ENCODE measurements at places on chromosomes 5 and 9.

GRCh38 chr5:151740958-151741373 is 17.5 kb downstream of the ATOX1 start:
- no peak for DNase-seq

GRCh38 chr5:62115014-62115413 is 191.0 kb upstream of the KIF2A start:
- DNase-seq: no peak

DNA sequence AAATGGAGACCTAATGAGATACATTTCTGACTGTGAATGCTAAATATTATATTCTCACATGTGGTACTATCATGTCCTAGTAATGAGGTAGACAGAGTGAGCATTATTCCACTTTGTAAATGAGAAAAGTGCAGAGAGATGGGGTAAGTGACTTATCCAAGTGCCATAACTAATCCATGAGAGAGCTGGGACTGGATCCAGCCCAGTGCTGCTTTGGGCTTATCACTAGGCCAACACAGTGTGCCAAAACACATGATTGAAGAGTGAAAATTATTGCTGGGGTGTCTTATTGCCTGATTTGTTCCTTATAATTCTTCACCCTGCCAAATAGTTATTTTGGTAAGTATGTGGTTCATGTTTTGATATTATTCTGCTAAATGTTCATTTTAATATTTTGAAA is 442.2 kb upstream of the GRAMD2B start:
- DNase-seq: no peak

GRCh38 chr9:10863476-10863875 is 250.7 kb upstream of the PTPRD start:
- DNase-seq: no peak

DNA sequence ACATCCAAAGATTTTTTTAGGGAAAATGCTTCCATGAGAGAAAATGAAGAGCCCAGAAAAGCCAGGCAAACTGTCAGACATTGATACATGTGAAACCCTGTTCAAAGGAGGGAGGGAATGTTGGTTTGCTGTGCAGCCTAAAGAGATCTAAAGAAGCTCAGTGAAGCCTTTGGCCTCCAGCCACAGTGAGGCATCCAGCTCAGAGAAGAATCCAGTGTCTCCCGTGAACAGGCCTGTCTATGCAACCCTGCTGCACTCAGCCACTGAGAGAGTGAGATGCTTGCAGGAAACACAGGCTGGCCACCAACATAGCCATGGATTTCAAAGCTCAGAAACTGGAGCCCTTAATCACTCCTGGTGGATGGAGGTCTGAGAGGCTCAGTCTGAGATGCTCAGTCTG is 171.4 kb upstream of the PLCXD3 start:
- no peak for DNase-seq

GRCh38 chr5:159440235-159440634 is 109.9 kb upstream of the IL12B start:
- no peak for DNase-seq

GRCh38 chr5:170184737-170185136 is 48.0 kb upstream of the C5orf58 start:
- no peak for DNase-seq

GRCh38 chr9:132943651-132944293 is 644 bp downstream of the TSC1 start:
- DNase-seq: no peak

GRCh38 chr5:139660923-139661814 is 13.0 kb downstream of the CXXC5 start:
- peak; percentile 74 for DNase-seq

DNA sequence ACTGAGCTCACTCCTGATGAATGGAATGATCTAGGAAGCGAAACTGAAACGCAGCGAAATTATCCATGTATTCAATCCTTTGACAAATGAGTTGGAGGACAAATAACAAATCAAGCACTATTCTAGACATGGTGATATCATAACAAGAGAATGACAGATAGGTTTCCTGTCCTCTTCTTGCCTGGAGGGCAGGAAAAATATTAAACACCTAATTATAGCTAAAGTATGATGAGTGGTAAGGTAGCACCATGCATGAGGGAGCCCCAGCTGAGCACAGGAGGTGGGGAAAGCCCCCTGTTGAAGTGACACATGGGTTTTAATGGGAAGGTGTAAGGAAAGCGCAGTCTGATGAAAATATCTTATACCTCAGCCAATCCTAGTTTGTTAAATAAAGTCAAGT is 225.2 kb downstream of the NPR3 start:
- DNase-seq: no peak

GRCh38 chr5:10262995-10263394 is 12.9 kb downstream of the CCT5 start:
- no peak for DNase-seq

DNA sequence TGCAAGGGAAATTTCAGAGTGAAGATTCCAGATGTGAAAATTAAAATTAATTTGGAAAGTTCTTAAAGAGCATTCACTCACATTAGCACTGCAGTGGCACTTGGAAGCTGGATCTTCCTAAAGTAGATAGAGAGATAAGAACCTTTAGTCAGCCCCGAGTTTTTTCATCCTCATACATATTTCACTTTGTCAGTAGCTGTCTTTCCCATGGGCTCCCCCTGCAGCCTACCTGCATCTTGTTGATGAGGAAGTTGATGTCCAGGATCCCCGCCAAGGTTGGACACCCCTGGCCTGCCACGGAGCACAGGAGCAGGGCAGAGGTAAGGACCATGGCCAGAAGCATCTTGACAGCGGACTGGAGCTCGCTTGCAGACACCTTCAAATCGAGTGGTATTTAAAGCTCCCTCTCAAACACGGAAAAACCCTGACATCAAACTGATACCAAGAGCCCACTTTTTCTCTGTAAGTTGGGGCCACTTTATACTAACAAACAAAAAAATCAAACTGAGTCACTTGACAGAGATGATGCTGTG is at the start of gene IL9:
TSS of gene IL9 (minus strand) at position 368 of the 533 bp plus-strand sequence. CDS start at position 343, 25 bp downstream.
- no peak for DNase-seq

- no peak for DNase-seq
Measured at GRCh38 chr5:113212244-113212920, 222.4 kb downstream of the TSSK1B start.

DNA sequence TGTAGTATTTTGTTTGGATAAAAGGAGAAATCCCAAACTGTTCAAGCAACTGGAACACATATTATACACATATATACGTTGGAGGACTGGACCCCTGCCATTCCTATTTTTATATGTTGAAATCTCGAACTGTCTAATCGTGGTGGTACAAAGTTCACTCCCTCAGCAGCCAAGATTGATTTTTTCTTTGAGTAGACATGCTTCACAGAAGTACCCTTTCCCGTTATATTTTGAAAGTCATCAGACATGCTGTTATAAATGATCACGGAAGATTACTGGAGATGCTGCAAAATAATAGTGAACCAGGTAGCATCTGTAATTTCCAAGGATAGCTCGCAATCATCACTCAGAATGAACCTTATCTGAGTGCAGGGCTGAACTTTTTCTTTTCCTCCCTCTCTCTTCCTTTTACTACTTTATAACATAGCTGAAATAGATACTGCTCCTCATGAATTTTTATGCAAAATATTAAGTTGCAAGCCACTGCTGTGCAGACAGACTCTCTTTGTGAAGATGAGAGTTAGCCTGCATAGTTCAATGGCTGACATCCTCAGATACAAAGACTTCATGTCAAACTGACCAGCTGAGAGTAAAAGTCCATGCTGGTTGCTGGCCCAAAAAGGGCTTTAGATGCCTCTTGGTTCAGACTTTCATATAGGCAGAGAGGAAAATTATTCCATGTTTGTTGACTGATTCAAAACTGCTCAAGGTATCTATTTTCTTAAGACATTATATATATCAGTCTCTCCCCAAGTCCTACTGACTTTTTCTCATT is 451.9 kb downstream of the TMEM38B start:
- DNase-seq: no peak

- peak; percentile 74 for DNase-seq
Measured at GRCh38 chr5:10452768-10453331, 11.2 kb downstream of the ROPN1L start.

- no peak for DNase-seq
Measured at GRCh38 chr9:21415493-21416267, 6.8 kb downstream of the IFNA8 start.

GRCh38 chr5:178314061-178314660 is 81.6 kb upstream of the PHYKPL start:
- DNase-seq: no peak

DNA sequence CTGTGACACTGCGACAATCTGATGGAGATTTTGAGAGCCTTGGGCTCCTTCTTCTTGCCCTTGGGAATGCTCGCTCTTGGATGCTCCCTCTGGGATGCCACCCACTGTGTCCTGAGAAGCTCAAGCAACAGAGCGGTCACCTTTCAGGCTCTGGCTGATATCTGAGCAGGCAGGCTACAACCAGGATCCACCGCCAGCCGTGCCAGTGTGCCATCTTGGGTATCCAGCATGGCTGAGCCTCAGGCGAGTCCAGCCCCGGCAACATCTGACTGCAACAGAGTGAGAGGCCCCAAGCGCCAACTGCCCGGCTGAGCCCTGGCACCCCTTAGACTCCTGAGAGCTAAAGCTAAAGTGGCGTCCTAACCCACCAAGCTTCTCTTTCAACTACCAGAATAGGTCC is 202.1 kb downstream of the IRX2 start:
- DNase-seq: no peak

DNA sequence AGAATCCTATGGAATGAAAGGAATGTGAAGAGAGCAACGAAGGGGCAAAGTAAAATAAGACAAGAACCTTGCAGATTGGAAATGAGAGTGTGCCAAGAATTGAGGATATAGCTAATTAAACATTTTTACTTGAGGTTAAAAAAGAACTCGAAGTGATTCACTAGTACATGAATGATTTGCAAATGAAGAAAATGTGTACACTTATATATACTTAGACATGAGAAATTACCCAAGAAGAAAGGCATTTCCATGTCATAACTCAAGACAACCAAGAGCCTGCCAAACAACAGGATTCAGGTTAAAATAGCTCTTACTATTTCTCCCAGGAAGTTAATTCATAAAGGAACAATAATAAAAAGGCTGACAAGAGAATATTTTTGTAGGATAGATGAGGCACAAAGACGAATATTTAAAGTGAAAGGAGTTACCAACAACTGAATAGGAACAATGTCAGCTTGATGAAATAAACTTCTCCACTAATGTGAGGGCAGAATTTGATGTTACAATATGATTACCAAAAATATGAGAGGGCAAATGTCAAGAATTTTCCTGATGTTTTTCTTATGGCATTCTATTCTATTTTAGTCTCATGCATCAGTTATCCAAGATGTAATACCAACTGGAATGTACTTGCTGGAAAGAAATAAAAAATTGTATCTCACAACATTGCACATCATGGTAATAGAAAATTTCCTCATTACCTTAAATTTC is 18.9 kb upstream of the NPR3 start:
- DNase-seq: no peak

DNA sequence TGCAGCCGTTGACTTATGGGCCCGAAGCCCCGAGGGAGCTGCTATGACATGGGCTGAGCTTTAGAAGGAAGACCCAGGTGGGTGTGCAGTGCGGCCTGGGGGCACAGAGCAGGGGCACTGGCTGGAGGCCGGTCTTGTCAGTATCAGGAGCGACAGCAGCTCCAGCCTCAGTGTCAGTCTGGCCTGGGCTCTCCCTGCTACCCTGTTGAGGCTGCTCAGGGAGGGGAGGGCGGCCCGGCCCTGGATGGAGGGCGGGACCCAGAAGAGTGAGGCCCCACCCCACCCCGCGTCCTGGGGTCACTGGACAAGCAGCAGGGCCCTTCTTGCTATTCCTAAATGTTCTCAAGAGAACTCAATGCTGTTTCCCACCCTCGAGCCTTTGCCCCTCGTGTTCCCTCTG is 18.0 kb downstream of the GFI1B start:
- DNase-seq: no peak

DNA sequence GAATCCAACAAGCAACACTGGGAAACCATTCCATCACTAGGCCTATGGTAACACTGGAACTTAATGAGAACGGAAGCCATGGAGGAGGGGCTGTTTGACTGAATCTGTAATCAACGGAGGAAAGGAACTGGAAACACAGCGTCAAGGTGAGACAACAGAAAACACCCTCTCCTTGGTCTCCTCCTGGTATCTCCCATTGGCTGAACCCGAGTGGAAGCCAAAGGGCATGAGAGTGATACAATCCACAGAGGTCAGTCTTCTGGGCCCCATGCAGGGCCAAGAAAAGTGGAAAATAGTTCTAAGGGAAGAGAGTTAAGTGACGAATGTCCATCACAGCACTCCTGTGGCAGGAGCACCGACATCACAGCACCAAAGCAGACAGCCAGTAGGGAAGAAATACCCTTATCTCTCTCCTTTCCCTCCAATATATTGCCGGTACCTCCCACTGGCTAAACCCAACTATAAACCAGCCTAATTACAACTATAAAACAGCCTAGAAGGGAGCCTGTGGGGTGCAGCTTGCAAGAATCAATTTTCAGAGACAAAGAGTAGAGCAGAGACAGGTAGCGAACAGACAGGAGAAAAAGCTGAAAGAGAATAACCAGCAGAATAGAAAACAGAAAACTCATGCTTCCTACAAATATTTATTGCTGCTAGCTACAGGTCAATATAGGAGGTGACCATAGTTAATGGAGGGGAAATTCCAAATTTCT is 107.4 kb upstream of the IFNE start:
- no peak for DNase-seq

Measured in AG04450 (cell line).